ENCODE measurements at places on chromosomes 2 and 18.

DNA sequence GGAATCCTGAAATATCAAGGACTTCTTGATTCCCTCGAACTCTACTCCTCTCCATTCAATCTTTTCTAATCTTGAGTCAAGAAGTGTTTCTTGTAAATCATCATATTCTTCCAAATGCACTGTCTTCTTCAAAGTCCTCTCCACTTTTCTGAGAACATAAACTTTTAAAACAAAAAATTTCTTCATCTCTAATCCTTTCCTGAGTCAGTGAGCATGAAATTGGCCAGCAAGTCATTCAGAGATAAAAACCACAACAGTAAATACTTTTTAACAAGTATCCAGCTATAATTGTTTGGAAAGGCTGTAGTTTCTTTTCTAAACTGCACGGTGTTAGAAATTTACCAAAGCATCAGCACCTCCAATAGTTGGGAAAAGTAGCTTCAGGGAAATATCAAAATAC is 312.6 kb upstream of the GALNT5 start:
- no peak for DNase-seq

DNA sequence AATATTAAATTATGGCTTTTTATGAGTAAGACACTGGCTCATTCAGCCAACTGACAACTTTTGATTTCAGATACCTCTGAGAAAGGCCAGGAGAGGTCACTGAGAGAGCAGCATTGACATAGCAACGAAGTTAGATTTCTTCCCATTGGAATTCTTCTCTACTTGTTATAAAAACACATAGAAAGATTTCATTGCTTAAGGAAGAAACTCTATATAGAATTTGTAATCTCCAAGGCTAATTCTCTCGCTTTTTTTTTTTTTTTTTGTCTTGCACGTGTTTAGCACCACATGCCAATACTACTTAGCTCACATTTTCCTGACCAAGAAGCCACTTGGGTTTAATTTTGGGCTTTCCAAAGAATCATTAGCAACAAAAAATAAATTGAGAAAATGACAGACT is 233.7 kb downstream of the CALCRL start:
- DNase-seq, result no peak

DNA sequence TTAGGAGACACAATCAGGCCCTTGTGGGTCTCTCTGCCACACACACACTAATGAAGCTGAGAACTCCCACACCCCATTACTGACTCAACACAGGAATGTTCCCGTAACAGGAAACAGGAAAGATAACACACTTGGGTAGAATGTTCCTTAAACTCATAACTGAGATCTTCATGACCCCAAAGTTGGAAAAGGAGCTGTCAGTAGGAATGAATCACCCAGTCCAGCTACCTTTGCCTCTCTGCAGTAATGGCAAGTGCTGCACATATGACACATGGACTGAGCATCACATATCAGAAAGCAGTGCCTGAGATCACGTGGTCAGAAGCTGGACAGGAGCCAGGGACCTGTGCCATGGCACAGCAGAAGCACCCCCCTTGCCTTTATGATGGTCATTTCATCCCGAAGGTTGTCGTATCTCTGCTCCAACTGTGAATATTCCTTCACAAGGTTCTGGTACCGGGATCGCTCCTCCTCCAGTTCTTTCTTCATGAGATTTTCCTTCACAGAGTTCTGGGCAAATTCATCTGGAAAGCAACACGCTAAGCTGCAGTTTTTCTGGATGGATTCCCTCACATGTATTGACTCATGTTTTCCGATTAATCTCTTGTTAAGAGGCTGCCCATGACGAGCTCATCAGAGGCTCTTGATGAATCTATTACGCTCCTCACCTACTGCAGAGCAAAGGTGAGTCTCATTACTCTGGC is 65.4 kb upstream of the ACAA2 start:
- no peak for DNase-seq

GRCh38 chr2:232667989-232668583 is 29.0 kb upstream of the GIGYF2 start:
- DNase-seq, result no peak

DNA sequence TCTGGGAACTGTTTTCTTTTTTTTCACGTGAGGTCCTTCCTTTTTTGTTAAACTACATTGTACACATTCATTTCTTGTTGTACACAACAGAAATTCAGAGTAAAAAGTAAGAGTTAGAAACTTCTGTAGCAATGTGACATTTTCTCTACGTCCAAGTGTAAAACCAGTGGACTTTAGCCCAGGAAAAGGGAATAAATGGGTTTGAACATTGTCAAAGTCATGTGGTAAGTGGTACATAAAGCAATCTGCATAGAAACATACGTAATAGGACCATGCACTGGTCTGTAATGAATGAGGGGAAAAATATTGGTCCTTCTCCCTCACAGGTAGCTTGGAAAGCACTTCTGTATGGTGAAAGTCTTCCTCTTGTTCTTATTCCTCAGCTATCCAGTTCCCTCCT is 421.4 kb downstream of the SETBP1 start:
- no peak for DNase-seq

All from fibroblast of skin of scalp (primary cell).